ENCODE measurements at places on chromosomes 16 and 17.

DNA sequence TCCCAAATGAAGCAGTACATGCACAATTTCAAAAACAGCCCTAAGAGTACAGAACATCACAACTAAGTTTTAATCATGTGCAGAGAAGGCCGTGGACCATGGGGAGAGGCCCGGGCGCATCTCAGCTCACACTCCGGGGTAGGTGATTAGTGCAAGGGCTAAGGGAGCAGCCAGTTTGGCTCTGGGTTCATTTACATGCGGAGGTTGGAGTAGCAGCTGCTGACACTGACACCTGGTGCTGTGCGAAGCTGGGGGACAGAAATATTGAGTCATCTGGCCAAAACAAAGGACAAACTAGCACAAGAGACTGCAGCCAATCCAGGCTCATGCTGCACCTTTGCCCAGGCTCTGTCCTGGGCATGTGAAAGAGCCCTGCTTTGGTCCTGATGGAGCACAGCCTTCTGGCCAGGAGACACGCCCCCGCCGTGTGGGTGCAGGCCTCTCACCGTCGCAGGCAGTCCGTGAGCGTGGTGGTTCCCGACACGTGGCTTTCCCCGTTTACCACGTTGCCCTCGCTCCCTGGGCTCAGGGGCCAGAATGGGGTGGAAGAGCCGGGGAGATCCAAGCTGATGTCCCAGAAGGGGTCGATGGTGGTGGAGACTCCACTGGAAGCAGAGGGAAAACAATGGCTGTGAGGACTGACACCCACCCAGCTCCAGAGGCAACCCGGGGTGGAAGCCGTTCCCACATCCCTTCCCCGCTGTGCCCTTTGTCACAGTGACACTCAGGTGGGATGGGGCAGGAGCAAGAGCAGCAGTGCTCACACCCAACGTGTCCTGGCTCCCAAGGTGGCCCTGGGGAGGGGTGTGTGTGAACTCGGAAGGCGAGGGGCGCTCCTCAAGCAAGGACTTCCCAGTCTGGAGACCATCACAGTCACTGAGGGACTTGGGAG is 31.9 kb downstream of the USP22 start:
- DNase-seq = no peak

- no peak for DNase-seq
Observed at GRCh38 chr17:4597975-4598374, 13.6 kb downstream of the SMTNL2 start.

DNA sequence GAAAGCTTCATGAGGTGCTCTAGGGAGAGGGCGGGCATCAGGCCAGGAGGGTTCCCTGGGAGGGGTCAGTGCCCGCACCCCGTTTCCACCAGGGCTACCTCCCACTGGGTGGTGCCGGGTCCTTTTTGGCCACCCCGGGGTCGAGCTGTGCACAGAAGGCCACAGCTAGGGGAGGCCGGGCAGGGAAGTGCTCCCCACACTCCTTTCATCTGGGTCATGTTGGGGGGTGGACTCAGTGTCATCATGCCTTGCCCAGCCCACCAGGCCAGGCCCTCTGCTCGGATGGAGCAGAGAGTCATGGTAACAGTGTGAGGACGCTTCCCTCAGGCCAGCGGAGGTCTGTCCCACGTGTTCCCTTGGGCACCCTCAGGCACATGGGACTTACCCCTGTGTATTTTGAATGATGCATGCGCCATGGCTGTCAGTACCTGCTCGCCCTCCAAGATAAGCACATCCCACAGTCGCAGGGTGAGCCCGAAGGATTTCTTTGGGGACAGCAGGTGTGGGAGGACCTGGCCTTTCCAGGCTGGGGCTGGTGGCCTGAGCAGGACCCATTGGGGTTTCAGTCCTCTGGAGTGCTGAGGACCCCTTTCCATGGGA is 46.4 kb downstream of the TNFRSF13B start:
- no peak for DNase-seq

DNA sequence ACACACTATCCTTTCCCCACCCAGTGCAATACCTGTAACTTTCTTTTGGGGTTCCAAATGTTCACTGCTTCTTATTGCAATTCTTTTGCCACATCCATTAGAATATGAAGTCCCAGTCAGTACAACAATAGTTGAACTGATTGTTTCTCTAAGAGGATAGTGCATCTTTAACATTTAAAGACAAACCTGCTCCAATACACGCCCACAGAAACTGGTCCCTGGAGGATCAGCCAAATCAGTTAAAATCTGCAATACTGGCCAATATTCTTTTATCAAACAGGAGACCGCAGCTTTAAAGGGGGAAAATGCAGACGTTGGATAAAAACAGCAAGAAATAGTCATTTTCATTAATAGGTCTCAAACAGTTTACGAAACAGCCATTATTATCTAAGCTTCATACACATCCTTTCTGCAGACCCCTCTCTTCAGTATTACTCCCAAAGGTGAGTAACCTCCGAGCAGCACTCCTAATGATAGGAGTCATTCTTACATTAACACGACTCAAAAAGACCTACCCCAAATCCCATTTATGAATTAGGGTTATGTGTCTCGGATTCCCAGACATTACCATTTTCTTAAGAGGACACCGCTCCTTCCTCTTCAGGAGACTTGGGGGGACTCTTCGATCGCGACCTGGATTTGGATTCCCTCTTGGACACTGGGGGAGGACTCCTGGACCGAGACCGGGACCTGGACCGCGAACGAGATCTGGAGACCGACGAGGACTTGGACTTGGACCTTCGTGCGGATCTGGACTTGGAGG is 1.4 kb downstream of the SRSF2 start:
- no peak for DNase-seq

DNA sequence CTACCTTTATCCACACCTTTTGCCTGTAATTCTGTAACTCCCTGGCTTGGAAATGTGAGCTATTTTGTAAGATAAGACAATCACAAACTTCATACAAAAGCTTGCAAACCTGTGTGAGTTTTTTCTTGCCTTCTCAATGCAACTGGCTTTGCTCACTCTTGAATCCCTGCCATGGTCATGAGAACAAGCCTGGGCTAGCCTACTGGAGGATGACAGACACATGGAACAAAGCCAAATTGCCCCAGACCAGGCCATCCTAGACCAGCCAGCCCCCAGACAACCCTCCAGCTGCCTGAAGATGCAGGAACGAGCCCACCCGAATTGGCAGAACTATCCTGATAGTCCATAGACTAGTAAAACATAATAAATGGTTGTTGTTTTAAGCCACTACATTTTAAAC is 466.6 kb upstream of the ERCC4 start:
- DNase-seq = peak; percentile 5

DNA sequence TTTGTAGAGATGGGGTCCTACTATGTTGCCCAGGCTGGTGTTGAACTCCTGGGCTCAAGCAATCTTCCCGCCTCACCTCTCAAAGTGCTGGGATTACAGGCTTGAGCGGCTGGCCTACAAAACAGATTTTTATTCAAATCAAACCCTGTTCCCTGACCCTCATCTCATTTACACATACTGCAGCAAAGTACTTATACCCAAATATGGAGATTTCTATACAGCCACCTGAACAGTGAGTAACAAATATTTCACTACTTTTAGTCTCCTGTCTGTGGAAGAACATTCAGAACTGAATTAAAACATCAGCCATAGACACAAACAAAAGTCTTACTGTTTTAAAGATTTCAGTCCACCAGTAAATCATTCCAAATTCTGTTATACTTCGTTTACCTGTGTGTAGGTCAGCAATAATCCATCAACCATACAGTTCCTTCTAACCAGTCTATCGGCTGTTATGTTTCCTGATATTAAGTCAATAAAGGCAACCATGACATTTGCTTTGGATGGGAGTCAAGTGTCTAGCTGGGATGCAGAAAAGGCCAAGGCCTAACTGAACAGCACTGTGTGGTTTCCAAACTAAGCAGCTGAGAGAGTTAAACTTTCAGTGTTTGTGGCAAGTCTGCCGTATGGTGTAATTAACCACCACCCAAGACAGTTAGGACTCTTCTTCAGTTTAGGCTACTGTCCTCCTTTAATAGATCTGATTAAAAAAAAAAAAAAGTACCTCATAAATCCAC is 22.3 kb downstream of the ERN1 start:
- peak; percentile 50 for DNase-seq

GRCh38 chr16:89104303-89104702 is 10.7 kb downstream of the ACSF3 start:
- DNase-seq = peak; percentile 2

- DNase-seq = no peak
Observed at GRCh38 chr16:10660950-10661635, 33.6 kb downstream of the TEKT5 start.

DNA sequence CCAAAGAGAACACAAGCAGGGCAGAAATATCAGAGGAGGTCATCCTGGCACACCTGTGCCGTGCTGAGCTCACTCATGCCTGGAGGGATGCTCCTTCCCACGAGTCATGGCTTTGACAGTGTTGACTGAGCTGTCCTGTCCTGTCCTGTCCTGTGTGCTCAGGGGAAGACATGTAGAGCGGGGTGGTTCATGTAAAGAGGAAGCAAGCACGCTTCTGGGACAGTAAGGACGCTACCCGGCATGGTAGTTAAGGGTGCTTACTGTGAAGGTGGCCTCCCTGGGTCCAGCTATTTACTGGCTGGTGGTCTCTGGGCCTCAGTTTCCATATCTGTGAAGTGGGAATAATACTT is 398 bp downstream of the LGALS9 start:
- DNase-seq = no peak

GRCh38 chr17:18994631-18995030 is 9.9 kb downstream of the FAM83G start:
- DNase-seq = no peak

- no peak for DNase-seq
Observed at GRCh38 chr16:77896415-77897128, 108.2 kb downstream of the VAT1L start.

DNA sequence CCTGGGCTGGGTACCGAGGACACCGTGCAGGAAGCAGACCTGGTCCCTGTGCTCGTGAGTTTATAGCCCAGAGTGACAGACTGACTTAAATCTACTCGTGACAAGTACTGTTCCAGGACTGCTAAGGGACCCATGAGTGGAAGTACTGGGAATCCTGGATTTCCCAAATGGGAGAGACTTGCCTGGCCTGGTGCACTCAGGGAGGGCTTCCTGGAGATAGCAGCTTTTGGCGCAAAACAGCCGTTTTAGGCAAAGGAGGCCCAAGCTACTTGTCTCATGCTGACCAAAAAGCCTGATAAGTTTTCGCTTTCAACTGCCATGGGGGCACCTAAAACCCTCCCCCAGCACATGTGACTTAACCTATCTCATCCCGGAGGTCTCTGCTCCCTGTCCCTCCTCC is 51.4 kb downstream of the ATP2C2 start:
- DNase-seq = no peak

DNA sequence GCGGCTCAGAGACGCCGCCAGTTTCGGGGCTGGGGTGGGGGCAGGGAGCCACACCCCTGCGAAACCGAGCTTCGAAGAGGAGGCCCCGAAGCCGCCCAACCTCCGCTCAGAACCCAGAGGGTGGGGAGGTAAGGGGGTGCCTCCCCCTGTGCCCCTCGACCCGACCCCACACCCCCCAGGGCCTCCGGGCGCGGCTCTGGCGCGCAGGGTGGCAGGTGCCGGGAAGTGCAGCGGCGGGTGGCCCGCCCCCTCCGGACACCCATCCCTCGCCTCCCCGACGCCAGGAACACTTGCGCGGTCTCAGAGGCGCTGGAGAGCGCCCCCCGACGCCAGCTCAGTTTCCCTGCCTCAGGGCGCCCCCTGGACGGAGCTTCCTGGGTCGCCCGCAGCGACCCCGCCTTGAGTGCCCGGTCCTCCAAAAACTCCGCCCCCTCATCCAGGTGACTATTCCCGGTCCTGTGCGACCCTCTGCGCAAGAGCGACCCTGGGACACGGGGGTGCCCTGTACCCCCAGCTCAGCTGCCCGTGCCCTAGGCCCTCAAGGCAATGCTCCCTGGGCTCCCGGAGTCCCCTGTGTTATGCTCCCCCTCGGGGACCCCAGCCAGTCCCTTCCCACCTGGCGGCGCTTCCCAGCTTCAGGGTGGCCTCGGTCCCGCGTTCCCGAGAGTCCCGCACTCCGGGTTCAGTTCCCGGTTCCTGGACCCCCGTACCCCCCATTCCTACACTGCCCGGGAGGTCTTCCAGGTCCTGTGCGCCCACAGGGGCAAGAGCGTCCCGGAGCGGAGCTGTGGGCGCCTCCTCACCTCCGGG is 562 bp downstream of the PPL start:
- peak; percentile 60 for DNase-seq

DNA sequence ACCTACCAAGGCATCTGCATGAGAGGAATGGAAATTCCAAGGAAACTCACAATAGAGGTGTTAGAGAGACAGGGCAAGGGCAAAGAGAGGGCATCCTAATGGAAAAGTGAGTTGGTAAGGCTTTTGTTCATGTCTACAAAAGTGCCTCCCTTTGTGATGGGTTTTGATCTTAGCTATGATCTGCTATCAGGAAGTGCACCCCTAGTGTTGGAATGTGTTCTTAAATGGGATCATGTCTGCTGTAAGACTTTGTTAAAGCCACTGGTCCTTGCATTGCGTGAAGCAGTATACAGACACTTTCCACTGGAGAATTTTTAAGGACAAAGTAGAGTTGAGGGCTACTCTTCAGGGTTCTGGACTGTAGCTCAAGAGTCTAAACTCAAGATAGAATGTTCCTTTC is 92.0 kb downstream of the MAP2K6 start:
- DNase-seq = no peak

DNA sequence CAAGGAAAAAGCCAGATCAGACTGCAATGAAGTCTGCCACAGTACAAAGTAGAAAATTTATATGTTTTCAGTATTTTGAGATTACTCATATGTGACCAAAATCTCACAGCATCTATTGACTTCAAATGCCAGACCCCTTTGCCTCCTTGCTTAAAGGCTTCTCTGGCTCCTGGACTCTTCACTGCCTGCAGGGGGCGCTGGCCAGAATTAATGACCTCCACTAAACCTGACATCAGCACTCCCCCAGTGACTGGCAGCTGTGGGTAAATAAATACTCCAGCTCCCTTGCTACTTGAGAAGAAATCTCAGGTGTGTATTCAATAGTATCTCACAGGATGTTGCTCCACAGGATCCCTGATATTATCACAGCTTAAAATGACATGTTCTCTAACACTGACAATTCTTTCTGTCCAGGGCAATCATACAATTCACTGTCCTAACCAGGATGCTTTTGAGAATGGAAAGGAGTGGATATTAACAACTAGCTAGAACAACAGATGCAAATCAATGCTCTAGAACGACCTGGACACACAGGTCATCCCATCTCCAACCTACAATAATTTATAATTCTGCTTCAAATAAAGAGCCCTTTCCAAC is 4.0 kb downstream of the BECN1 start:
- peak; percentile 78 for DNase-seq

DNA sequence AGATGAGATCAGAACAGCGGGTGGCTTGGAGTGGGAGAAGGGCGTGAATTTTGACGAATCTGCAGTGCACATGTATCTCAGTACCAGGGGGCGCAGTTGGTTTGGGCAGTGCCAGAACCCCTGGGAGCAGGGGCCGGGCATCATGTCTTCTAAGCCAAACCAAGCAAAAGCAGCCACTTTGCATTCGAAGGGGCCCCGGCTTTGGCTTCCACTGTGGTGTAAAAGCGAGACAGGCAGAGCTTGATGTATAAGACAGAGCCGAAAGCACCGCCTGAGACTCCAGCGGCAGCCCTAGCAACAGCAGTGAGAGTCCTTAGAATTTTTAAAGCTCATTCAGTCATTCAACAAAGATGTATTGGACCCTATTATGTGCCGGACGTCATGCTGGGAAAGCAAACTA is 3.8 kb upstream of the XYLT1 start:
- DNase-seq = no peak

GRCh38 chr16:318628-319027 is 33.9 kb downstream of the AXIN1 start:
- no peak for DNase-seq

- no peak for DNase-seq
Observed at GRCh38 chr17:66416207-66416940, 114.0 kb downstream of the PRKCA start.

- peak; percentile 59 for DNase-seq
Observed at GRCh38 chr17:40072735-40073346, 10.1 kb downstream of the THRA start.

All from body of pancreas (tissue), 4 donors.